ENCODE measurements at places on chromosomes 3 and 15.

- DNase-seq: peak; percentile 96
Measured at GRCh38 chr15:52095597-52096262, 16.8 kb downstream of the BCL2L10 start.

DNA sequence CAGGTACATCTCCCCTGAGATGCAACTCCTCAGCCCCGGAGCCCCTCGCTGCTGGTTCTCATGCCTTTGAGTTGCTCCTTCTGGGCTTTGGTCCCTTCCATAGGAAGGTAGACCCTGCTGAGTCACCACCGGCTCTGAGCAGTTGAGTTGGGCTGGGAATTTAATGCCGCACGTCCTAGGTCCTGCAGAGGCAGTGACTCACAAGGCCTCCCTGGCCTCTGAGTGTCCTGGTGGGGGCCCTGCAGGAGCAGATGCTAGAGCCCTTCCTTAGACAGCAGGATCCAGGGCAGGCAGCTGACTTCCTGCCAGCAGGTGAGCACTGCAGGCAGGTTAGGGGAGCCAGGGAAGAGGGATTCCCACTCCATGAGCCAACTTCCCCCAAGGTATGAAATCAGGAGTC, 5.5 kb upstream of the NTRK3 start:
- DNase-seq: no peak

DNA sequence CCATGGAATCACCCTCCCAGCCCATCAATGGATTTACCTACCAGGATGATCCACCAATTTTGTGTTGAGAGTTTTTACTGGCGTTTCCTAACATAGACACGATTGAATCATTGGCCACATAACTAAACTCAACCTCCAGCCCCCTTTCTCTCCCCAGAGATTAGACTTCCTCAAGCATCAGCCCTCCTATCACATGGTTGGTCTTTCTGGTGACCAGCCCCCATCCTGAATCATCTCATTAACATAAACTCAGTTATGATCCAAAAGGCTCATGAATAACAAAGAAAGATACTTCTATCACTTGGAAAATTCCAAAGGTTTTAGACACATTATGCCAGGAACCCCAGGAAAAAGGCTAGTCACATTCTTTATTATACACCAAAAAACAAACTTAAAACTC, 21.2 kb downstream of the PRKAR2A start:
- peak; percentile 10 for DNase-seq

DNA sequence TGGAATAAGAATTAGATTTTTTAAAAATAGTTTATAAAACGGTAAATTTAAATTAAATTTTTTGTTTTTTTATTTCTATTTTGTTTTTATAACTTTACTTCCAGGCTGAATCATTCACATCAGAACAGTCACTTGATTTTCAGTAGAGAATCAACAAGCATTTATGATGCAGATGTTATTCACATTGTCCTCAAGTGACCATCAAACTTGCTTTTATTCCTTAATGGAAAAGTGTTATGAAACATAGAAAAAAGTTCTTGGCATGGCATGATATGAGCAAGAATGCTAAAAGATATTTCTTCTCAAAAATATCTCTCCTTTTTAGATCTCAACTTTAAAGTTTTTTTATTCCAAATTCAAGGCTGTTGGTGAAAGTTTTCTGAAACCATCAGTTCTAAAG, 70.9 kb upstream of the TGFBR2 start:
- no peak for DNase-seq

GRCh38 chr15:66773129-66773873, 71.3 kb downstream of the SMAD6 start:
- DNase-seq: no peak

DNA sequence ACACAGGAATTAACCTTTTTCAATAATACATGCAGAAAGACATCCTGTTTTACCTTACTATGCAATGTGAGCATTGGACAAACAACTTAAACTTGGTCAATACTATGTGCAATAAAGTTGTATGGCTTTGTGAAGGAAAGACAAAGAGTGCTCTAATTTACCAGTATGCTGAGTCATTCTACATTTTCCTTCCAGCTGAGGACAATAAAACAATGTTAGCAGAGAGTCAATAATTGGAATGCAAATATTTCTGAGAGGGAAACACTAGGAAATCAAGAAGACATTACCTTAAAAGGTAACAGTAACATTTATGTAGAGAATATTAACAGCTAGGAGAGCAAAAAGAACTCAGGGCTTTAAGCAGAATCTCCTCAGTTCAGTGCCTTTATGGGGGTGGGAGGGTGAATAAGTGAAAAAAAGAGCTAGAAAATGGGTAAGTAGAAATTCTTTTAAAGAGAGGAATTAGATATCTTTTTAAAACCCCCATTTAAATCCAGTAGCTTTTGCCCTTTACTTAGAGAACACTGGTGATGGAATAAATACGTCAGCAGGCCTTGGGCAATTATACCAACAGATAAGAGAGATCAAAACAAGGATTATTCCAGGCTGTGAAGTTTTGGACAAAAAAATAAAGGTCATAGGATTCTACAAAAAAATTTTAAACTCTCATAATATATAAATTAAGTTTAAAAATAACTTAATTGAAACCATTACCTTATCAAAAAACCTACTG, 11.6 kb upstream of the HGD start:
- peak; percentile 33 for DNase-seq

GRCh38 chr3:152192936-152193672, 75.6 kb upstream of the MBNL1 start:
- DNase-seq: no peak

- no peak for DNase-seq
Measured at GRCh38 chr15:61449186-61449702, 220.1 kb upstream of the RORA start.

DNA sequence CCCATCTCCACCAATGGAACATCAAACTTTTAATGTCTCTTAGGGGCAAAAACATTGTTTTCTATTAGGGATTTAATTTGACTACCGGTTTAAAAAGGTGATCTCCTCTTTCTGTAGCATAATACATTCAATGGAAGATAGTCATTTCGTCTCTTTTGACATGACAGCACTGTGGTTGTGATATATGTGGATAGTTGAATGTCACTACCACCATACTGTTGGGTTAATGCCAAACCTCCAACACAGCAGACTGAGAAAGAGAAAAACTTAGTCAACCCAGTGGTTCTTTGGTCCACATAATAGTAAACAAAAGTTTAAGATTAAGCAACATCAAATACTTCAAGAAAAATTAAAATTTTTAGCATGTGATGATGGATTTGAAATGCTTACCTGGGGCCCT, 530.4 kb downstream of the AGBL1 start:
- no peak for DNase-seq

DNA sequence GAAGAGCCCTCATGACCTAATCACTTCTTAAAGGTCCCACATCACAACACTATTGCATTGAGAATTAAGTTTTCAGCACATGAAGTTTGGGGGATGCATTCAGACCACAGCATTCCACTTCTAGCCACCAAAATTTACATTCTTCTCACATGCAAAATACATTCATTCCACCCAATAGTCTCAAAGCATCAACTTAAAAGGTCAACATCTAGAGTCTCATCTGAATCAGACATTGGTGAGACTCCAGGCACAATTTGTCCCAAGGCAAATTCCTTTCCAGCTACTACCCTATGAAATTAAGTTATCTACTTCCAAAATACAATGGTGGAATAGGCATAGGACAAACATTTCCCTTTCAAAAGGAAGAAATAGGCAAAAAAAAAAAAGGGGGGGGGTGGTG, 64.9 kb downstream of the PLSCR2 start:
- DNase-seq: peak; percentile 13

GRCh38 chr3:41198526-41198925, 779 bp upstream of the CTNNB1 start:
- DNase-seq: peak; percentile 35

DNA sequence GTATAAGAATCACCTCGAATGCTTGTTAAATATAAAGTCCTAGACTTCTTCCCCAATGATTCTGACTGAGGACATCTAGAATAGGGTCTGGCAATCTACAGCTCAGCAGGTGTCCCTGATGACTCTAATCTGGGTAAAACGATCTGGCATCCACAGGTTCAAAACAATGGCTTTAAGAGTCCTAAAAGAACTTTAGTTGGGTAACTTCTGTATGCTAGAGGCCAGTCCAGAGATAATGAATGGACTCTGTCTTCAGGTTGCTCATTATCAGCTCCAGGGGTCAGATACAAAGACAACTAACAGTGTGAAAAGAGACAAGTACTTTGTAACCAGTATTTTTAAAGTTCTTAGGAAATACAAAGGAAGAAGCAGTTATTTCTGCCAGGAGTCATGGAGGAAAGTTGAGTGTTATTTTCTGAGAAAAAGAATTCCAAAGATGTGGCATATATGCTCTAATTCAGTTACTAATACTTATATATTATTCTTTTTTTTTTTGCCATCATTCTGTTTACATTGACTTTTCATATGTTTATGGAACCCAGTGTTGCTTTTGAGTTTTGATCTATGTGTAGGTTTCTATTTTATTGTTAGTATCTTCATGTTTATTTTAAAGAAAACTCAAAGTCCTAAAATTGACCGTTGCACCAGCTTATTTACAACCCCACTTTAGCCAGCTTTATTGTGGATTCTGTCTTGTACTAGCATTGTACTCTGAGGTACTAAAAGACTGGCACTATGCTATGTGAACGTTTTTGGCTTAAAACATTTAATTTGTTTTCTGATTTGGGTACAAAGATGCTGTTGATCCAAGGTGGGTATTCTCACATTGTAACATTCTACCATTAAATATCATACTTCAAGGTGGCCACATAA, 3.1 kb upstream of the GPR15 start:
- DNase-seq: no peak

GRCh38 chr3:159645874-159646273, 342.8 kb upstream of the IL12A start:
- no peak for DNase-seq

- no peak for DNase-seq
Measured at GRCh38 chr3:151625086-151625485, 108.6 kb upstream of the AADACL2 start.

- DNase-seq: no peak
Measured at GRCh38 chr15:40828447-40829036, at the start of gene PPP1R14D. TSS of gene PPP1R14D (minus strand) at chr15:40828708. CDS start at chr15:40828641, 67 bp downstream.

- no peak for DNase-seq
Measured at GRCh38 chr3:144773350-144773749, 801.7 kb downstream of the DIPK2A start.

DNA sequence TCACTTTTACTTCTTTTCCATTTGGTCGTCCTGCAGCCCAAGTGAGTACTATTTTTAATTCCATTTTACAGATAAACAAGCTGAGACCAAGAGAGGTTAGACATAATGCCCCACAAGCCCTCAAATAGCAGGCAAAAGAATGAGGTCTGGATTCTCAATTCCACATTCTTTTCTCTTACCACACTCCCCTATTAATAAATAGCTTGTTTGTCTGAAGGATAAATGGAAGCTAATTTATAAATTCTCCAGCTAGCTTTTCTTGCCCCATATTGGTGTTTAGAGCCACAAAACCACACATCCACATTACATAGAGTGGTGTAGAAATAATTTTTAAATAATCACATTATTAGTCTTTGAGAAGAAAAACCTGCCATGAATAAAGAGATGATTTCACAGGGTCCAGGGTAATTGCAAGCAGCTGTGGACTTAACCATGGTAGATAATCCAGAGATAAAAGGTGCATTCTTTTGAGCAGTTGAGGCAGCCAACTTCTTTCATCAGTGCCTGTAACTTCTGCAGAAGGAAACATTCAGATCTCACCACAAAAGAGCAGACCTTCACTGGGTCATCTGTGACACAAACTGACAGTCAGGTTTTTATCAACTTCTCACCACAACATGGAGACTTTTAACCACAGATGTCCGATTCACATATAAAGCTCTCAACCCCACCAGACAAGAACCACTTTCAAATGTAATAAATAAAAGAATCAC, 313.4 kb upstream of the STT3B start:
- DNase-seq: no peak

GRCh38 chr3:160224256-160224655, 966 bp upstream of the C3orf80 start:
- DNase-seq: no peak

DNA sequence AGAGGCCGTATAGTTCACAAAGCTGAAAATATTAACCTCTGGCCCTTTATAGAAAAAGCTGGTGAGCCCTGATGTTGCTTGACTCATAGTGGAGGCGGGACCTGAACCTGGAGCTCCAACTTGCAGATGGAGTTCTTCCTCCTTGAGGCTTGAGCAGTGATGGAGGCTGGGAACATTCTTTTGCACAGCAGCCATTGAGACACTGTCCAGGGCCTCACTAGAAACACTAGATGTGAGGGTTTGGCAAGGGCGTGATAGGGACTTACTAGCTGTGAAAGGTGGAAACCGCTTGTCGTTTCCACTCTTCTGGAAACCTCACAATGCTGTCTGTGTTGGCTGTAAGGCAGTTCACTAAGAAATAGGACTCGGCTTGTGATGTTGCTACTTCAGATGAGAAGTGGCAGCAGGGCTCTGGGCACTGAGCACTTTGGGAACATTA, 12.5 kb downstream of the SMAD6 start:
- peak; percentile 40 for DNase-seq

DNA sequence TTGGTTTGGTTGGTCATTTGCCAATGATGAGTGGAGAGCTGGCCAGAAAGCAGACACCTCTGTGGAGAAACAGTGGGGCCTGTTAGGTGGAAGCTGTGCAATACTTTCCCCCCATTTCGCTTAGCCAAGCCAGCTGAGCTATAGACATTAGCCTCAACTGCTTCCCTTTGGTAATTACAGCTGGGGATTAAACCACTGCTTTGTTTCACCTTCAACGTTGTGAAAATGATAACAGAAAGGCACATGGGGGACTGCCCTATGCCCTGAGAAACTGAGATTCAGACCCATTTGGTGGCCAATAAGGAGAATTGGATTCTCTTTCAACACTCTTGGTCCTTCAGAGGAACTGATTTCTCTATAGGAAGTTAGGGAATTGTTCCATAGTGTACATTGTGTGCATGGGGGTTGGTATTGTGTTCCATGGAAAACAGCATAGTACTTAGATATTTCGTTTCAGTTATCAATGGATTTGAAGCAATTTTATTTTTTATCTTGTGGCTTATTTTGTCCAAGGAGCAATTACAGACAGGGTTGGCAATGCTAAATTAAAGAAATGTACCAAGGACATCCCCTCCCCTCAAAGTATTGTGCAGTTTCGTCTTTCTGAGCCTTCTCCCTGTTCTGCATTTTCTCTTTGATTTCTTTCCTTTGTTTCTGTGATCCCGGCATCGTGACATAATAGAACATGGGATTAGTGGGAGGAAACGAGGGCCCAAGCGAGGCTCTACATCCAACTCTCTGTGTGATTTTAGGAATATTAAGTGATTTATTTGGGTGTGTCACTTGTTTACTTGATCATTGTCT, 194.3 kb downstream of the FNDC3B start:
- DNase-seq: no peak

Data from epithelial cell of esophagus (primary cell).